NCI-H146 (cell line): ENCODE measurements at places on chromosomes 1 and 21.

DNA sequence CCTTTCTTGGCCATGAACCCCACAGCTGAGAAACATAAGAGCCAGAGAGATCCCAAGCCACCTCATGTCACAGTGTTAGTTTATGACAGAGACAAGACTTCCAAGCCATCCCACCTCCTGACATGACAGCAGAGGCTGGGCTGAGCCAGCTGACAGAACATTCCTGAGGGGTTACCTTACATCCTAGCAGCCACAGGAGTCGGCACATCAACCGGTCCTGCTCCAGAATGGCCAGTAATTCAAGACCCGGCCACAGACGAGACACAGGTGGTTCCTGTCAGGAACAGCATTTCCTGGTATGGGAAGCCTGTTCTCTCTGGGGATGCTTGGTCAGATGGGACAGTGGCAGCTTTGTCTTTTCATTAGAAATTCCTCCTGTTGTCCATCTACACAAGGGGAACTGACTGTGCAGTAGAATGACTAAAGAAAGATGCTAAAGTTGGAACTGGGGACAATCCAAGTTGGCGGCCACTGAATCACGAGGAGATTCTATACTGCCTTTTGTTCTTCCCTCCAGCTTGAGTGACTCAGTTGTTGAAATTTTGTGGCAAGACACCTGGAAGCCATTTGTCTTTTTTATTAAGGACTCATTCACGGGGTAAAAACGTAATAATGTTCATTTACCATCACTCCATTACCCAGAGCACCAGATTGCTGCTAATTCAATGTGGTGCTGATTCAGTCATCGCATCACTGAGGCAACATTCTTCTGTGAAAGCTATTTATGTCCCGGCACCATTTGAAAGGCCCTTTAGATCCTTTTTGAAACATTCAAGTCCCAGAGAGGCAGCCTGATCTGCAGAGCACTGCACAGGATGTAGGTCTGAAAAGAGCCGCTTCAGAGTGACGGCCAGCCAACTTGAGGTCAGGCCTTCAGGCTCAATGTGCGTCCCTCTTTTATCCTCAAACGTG is 37.2 kb upstream of the NPL start:
- no peak for DNase-seq

DNA sequence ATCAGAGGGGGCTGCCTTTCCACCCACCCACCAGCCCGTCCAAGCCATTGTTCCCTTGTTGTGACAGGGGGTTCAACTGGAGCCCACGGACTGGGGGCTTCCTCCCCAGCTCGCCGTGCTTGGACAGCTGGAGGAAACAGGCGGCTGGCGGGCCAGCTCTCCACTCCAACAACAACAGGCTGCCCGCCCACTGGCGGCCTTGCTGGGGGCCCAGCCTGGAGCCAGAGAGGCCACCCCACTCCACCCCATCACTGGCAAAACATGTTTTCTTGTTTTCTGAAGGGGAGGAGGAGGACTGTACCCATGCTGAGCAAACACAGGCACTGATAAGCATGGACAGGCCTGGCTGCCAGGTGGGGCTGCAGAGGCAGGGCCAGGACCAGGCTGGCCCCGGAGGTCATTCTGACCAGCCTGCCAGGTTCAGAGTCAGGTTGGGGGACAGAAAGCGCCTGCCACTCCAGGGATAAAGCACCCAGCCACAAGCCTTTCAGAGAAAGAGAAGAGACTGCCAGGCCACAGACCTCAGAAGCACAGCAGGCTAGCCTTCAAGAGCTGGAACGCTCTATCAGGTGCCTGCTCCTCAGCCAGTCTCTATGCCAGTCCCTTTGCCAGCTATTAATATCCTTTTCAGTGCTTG is 32.8 kb downstream of the GJA4 start:
- DNase-seq = peak; percentile 20

GRCh38 chr1:109687641-109688499 is at the start of gene GSTM1:
Gene GSTM1 (plus strand): TSS chr1:109687817. CDS start chr1:109687874, 57 bp downstream.
- no peak for DNase-seq

- no peak for DNase-seq
Observed at GRCh38 chr21:31837618-31838390, 35.0 kb upstream of the HUNK start.

- no peak for DNase-seq
Observed at GRCh38 chr1:201379733-201380242, 2.3 kb upstream of the TNNT2 start.

DNA sequence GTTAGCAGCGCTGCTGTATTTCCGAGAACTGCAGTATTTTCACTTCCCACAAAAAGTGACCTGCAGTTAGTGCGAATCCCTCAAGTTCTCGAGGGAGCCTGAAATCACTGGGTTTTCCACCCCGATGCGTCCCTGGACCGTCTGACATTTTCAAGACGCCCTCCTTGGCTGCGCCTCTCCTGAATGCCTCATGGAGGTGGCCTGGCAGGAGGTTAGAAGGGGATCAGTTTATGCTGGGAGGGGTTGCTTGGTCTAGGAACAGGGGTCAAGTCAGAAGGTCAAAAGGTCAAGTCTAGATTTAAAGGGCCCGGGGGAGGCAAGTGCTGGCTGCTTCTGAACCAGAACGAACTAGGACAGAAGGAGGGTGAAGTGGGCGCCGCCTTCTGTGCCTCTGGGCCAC is 176.8 kb downstream of the PRDM16 start:
- no peak for DNase-seq

GRCh38 chr1:34787461-34788420 is 5.1 kb upstream of the GJA4 start:
- no peak for DNase-seq

DNA sequence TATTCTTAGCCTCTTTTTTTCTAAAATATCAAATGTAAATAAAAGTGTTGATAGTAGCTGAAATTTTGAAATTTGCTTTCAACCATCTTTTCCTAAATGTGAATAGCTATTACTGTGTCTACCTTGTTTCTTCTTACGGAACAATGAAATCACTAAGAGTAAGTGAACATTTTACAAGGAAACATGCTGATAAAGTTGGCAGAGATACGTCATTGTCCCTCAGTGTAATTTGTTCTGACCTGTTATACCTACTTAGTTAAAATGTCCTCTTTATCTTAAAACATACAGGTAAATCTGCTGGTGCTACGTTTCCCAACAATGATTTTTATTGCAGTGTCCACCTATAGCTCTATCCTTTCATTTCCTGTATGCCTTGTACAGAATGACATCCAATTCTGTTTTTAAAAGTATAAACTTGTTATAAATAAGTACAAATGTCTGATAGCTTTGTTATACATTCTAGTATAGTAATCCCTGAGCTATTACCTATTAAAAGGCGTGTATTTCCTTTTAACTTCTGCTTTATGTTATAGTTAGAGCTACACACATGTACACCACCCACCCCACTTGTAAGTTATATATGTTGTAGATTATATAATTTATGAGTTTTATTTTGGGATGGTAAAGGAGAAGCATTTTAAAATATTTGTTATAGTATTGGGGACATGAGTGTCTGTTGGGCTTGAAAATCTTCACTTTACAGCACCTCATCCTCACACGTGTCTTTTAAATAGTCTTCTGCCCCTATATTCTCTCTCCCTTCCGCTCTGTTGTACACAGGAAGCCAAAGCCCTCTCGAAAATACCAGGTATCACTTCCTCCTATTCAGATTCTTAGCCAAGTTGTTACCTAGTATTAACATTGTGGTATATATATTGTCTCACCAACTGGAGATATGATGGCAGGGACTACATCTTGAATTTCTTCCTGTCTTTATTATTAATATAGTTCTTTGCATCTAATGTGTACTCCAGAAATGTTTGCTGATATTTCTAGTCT is 25.2 kb downstream of the LAMC1 start:
- DNase-seq = no peak

DNA sequence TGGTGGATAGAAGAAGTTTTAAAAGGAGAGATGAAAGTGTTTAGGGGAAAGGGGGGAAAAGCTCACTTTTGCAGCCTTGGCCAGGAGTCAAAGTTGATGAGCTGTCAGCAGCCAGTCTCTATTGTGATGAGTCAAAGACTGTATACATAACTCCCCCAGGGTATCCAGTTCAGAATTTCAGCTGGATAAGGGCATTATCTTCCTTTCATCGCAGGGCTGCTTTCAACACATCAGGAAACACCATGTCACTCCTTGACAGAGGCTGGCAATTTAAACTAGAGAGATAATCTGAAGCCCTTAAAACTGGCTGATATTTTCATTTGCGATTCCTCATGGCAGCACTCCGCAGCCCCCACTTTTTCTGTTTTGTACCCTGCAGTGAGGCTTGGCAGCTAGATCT is 328.5 kb downstream of the TBX15 start:
- DNase-seq = peak; percentile 30

- DNase-seq = no peak
Observed at GRCh38 chr1:153805042-153805745, 30.0 kb downstream of the SLC27A3 start.

DNA sequence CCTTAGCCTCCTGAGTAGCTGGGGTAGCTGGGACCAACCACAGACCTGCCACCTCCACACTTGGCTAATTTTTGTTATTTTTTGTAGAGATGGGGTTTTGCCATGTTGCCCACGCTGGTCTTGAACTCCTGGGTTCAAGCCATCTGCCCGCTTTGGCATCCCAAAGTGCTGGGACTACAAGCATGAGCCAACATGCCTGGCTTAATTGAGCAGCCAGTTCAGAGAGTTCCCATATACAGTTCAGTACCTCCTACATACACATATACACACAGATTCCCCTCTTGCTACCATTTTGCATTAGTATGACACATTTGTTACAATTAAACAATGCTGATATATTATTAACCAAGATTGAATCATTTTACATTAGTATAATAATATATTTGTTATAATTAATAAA is 2.9 kb downstream of the RNPEP start:
- no peak for DNase-seq

DNA sequence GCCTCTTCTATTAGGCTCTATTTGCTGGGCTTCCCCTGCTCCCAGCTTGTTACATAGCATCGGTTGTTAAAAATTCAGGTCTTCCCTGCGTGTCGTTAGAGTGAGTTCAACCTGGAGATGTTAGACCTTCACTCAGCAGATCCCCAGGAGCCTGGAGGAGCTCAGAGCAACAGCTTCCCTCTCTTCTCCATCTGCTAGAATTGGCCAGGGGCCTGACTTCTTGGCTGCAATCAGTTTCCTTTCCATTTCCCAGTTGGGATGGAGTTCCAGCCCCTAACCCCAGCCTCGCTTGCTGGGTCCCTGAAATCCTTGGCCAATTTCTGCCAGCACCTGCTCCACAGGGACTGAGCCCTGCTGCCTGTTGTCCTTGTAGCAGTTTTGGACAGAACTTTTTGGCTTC is 55.9 kb downstream of the MT1HL1 start:
- DNase-seq = no peak

GRCh38 chr21:17455028-17455353 is 57.9 kb upstream of the CXADR start:
- DNase-seq = no peak

- peak; percentile 12 for DNase-seq
Observed at GRCh38 chr1:39980555-39981313, 25.8 kb downstream of the MFSD2A start.

DNA sequence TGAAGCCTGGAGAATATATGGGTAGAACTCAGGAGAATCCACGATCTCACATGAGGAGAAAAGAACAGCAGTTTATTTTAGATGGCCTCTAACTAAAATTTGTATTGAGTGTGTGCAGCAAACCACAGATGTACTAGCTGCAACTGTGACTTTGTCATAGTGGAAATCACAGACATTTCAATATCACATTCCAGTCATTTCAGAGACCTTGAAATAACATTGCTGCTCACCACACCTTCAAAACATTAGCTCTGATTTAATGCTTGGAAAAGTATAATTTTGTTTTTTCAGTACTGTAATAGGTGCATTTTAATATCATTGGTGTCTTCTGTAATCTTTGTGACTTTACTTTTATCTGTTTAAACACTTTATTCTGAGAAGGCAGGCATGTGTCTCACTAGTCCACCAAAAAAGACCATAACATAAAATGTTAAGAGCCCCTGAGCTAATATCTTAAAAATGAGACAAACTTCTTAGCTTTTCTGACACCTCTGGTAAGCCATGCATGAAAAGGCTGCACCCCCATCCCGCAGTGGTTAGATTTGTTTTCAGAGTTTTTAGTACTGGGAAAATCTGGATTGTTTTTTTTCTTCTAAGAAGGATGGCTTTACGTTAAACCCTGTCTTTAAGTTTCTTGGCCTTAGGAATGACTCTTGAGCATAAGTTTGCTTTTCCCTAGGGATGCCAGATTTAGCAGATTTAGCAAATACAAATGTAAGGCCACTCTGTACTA is 30.1 kb downstream of the KCNJ15 start:
- no peak for DNase-seq

DNA sequence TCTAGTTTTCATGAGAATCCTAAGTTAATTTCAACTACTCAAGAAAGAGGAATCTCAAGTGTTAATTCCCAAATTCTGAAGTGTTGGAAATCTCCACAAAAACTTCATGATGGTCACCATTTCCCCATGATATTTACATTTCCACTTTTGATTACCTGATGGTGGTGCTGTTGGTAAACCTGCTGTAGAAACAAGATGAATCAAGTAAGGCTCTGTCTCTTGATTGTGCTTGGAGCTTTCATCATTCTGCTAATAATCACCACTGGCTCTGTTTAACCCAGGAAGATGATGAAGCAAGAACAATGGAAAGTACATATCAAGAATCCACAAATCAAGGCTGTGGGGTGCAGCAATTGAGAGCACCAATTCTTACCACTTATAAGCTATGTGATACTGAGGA is 77.8 kb downstream of the C4BPA start:
- no peak for DNase-seq
